ENCODE measurements at places on chromosomes 6 and 20.

DNA sequence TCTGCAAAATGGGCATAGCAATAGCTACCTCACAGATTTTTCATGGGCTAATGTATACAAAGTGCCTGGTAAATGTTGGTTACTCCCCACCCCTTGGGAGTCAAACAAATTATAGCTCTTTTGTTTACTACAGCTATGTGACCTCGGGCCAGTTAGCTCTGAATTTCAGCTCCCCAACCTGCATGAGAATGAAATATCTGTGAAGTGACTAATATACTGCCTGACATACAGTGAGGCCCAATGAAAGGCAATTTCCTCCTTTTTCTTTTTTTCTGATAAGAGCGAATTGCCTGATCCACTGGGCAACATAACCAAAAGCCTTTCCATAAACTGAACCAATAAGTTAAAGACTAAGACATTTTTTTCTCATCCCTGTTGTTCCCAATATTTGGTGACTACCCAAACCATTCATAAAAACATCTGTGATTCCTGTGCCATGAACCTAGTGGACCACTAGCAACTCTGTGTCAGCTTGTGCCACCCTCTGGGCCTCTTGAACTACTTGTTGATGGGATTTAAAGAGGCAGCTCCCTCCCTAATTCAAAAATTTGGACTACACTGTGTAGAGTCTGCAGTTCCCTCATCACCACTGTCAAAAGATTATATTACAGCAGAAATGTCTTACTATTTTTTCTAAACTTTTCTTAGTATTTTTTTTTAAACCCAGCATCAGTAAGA lies 91.9 kb upstream of the TMEM30A start:
- no peak for DNase-seq

DNA sequence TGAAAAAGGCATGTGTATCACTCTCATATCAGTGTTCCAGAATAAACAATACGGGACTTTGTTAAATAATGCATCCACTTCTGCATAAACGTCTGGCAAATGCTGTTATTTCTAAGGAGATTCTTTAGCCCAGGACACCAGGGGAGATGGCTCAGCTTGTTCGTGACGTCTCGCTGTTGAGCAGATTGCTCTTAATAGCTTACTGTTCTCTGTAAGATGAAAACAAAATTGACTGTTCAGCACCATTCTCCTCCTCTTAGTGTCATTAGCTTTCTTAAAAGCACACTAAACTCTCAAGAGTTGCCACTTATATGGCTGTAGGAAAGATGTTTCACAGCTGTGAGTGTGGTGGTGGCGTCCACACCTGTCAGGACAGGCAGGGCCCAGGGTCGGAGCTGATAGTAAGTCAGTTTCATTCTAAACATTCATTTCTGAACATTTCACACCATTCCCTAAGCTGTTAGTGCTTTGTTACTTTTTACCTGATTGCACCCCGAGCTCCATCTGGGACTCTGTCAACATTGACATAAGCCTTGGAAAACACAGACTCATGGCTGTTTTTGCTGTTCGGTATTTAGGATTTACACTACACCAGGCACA lies 132.1 kb downstream of the ZDHHC14 start:
- DNase-seq, result no peak

- DNase-seq, result no peak
Observed at GRCh38 chr20:61848851-61849250, 216.8 kb downstream of the TAF4 start.

DNA sequence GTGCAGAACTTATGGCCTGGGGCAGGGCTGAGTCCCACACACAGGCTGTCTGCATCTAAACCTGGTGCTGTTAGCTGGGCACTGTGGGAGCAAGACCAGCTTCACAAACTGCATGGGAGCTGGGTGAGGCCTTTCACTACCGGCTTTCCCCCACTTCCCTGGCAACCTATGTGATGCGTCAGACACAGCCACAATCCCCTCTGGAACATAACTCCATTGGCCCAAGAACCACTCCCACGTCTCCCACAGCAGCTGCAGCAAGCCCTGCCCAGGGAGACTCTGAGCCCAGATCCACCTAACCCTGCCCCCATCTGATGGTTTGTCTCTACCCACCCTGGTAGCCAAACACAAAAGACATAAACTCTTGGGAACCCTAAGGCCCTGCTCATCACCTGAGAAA lies 9.3 kb downstream of the WDR27 start:
- DNase-seq, result no peak

GRCh38 chr20:59333951-59334350 lies 33.5 kb downstream of the EDN3 start:
- no peak for DNase-seq

DNA sequence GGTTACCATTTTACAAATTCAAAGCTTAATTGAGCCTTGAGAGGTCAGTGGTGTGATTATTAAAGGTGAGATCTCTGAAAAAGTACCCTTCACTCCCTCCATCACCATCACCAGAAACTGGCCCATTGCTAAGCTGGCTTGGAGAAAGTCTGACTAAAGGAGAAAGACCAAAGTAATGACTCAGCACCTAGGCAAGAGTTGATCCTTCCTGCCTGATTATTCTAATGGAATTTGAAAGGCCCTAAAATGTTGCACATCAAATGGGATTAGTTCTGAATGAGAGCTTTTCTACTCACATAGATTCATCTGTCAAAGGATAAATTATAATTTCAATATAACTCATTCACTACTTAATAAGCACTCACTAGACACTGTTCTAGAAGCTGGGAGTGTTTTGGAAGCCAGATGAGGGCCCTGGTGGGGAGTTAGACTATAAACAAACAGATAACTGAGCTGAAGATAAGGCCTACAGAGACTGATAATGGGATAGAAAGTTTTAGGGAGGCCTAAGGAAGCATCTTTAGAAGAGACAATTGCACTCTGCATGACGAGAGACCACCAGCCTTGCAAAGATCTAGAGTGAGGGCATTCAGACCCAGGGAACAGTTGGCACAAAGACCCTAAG lies 366.7 kb downstream of the SYNE1 start:
- DNase-seq, result no peak

DNA sequence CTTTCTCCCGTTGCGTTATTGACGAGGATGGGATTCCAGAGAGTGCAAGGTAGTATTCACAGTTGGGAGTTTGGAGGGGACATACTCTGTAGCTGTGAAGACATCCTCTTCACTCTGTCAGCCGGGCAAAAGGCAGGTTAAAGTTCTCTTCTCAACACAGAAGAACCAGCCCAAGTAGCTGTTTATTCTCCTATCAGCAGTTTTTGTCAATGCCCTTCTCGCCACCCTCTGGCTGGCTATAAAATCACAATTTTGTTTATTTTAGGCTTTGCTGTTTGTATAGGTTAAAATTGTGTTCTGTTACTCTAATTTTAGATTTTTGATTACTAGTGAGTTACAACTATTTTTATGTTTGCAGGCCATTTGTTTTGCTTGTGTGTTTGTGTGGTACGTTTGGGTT lies 37.9 kb upstream of the MAS1 start:
- DNase-seq, result no peak

- no peak for DNase-seq
Observed at GRCh38 chr20:60266177-60266823, 308.1 kb downstream of the CDH26 start.

GRCh38 chr6:122116835-122117627 lies 282.4 kb upstream of the HSF2 start:
- no peak for DNase-seq

DNA sequence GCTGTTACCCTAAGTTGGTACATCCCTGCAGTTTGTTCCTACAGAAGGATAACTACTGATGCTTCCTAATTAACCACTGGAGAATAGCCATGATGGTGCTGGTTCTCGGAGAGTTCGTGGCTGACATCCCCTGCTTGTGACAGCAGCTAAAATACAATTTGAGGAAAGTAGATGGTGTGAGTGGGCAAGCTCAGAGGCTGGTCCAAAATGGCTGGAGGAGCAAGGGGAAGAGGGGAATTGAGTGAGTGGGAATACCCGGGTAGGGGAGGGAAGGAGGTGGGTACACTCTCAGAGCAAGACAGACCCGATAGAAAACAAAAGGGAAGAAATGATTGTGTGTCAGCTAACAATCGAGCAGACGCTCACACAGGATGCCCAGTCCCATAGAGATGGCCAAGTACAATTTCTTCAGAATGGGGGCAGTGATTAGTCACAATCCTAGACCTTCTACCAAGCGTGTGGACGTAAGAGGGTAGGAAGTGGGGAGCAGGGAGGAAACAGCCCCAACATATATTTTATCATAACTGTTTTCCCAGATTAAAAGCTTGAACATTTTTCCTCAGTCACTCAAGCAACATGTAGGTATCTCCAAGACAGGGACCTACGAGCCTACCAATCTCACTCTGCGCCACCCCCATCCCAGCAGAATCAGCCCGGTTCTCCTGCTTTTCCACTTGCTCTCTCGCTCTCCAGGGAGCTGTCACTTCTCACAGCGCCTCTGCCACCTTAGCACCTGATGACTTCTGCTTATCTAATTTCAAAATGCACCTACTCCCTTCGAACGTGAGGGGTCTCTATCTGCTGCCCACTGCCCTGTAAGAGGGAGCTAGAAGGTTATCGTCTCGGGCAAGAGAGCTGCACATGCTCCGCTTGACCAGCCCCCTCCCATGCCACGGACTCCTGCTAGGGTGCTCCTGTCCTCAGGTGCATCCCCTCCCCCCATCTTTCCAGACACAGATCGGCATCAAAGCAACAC lies 26.2 kb downstream of the RIPOR2 start:
- DNase-seq, result no peak

GRCh38 chr6:165383323-165383722 lies 73.9 kb upstream of the C6orf118 start:
- no peak for DNase-seq

DNA sequence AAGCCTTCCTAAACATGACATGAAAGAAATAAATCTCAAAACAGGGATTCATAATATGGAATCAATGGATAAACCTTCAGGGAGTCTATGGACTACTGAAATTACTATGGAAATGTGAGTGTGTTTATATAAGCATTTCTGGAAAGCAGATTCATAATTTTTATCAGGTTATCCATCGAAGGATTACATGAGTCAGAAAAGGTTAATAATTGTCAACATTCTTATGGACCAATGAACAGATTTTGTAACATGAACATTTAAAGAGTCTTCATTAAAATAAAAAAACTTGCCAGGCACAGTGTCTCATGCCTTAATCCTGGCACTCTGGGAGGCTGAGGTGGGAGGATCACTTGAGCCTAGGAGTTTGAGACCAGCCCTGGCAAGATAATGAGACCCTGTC lies 84.8 kb downstream of the AHI1 start:
- no peak for DNase-seq

- DNase-seq, result peak; percentile 27
Observed at GRCh38 chr6:89940225-89941027, 46.2 kb downstream of the GJA10 start.

GRCh38 chr6:39007575-39007974 lies 41.0 kb upstream of the GLP1R start:
- DNase-seq, result no peak

GRCh38 chr6:96613291-96613999 lies 50.5 kb downstream of the FHL5 start:
- no peak for DNase-seq

DNA sequence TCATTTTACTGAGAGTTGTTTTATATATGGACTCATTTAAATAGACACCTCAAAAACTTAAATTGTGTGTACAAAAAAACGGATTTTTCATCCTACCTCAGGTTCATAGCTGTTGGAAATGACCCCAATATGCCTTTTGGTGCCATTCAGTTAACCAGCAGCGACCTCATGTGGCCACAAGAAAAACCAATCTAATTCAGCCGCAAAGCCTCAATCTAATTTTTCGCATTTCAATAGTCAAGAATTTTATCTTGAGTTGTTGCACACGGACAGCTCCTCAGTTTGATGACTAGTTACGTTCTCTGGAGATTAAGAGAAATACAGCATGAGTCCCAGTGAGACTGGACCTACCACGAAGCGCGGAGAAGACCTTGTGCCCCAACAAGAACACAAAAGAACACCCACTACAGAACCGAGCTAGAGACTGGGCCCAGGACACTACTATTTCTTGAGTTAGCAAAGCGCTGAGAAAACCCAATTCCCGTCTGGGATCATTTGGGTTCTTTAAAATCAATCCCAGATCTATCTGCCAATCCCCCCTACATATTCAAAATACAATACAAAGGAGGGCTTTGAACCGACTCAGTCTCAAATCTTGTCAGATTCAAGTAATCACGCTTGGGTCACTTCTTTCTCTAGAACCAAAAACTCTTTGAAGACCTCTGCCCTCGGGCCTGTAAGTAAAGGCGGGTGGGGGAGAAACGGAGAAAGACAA lies 1.1 kb downstream of the TCP11 start:
- DNase-seq, result no peak

DNA sequence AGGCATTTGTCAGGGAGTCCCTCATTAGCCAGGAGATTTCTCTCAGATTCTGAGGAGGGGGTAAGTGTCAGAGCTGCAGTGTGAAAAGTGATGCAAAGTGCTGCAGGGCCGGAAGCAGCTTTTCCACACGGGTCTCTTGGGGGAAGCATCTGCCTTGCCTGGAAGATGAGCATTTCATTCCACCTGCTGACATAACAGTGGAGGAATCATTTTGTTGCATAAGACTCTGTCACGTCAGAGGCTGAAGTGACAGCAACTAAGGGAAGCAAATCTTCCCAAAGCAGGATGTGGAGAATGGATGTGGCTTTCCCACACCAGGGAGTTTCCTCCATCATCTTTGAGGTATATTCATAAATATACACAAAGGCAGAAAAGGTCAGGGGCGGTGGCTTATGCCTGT lies 22.8 kb downstream of the DCBLD1 start:
- DNase-seq, result no peak

GRCh38 chr6:102488729-102489128 lies 1095.2 kb downstream of the GRIK2 start:
- DNase-seq, result no peak

DNA sequence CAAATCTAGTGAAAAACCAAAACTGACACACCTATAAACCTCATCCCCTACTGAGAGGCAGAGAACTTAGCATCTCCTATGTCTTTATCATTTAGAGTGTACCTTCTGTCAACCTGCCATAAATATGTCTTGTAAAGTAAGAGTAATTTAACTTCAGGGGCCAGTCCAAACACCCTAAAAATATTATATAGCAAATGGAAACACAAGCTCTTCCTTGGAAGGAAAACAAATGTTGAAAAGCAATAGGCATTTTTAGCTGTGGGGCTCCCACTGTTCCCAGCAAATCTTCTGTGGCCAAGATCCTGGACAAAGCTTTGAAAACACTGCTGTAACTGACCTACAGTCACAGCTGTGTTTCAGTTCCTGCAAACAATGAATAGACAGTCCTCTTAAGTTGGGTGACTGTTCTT lies 140.0 kb upstream of the RNF217 start:
- no peak for DNase-seq

GRCh38 chr6:122647765-122648164 lies 37.6 kb downstream of the PKIB start:
- DNase-seq, result no peak

DNA sequence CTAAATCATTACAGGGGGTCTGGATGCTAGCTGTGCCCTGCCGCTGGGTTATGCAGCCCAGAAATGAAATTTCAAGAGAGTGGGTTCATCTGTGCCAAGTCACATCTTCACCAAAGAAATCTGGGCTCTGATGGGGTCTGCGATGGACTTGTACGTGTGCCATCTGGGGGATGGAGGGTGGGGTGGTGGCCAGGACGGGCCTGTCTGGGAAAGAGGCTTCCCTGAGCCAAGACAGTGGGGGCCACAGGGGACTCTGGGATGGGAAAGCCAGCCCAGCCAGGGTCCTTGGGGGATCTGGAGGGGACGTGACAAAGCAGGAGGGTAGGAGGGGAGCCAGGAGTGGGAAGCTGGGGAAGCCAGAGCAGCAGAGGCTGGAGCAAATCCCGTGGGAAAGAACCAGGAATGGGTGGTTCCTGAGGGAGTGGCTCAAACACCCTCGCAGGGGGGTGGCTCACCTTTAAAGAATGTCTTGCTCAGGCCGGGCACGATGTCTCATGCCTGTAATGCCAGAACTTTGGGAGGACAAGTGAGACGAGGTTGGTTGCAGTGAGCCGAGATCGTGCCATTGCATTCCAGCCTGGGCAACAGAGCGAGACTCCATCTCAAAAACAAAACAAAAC lies 36.3 kb upstream of the SULF2 start:
- DNase-seq, result no peak
